Frontal cortex (tissue), 4 donors: ENCODE measurements at places on chromosomes 2 and 18. TPM values are rescaled to one million over a fixed set of nuclear protein-coding genes. Genes with fewer than 3 reads are reported as not detected.

DNA sequence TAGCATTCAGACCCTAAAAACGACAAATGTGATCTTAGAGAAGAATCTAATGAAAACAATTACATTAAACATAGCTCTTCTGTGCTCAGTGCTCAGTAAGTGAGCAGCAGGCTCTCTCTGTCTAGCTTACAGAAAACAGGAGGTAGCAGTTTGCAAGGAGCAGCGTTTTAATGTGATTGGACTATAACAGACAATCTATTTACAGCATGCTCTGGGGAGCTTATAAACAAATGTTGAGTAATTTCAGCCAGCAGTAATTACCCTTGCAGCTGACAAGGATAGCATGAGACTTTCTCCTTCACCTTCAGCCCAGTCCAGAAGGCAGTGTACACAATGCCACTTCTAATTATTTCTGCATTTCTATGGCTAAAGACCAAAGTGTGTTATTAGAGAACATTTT, 270.4 kb downstream of the FIGN start:
- DNase-seq = no peak

DNA sequence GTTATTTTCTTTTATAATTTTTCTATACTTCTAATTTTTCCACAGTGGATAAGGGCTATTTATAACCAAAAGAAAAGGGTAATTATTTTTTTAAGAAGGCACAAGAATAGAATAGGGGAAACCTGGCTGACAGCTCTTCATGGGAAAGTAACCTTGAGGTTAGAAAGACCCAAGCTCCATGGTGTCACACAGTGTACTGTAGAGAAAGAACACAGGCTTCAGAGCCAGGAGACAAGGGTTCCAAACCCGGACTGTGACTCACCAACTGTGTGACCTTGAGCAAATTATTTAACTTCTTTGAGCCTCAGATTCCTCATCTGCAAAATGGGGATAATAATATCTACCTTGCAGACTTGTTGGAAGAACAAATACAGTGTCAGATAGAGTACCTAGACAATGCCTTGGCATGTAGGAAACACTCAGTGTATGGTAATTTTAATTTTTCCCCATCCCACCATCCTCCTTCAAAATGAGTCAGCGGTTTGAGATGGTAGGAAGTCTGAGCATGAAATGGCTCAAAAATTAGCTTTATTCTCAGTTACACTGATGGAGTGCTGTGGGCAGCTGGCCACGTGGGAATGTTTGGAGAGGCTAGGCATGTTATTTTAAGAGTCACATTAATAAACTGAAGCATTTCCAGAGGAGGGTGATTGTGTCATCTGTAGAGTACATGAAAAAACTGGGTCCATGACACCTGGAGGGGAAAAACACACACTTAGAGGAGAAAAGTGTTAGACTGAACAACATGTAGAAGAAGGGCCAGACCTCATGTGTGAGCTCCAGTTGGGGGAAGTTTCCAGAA, 36.7 kb downstream of the TMEM37 start:
- no peak for DNase-seq

- DNase-seq = no peak
Observed at GRCh38 chr2:190569994-190570755, 35.7 kb upstream of the NEMP2 start.

DNA sequence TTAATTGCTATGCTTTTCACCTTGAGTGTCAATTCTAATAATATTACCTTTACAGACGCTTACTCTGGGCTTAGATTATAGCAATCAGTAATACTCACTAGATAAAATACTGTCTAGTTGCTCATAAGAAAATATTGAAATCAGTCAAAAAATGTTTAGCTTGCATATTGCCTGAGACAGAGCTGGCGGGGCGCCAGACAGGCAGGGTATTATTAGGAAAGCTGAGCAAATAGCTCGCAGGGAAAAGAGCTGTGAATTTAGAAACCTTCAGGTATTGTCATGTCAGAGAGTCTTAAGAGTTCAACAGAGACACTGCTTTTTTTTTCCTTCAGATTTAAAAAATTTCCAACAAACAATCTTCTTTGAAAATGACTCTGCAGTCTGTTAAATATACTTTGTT, 118.4 kb downstream of the MEIS1 start:
- no peak for DNase-seq

The MPHOSPH10 gene
- 33.8 TPM for total RNA-seq
